ENCODE measurements at places on chromosomes 6 and 20. TPM values are rescaled to one million over a fixed set of nuclear protein-coding genes. Genes with fewer than 3 reads are reported as not detected.

- peak; percentile 46 for DNase-seq
Observed at GRCh38 chr6:41040101-41040939, 1.3 kb upstream of the UNC5CL start.

Gene NRN1
- total RNA-seq = not detected

DNA sequence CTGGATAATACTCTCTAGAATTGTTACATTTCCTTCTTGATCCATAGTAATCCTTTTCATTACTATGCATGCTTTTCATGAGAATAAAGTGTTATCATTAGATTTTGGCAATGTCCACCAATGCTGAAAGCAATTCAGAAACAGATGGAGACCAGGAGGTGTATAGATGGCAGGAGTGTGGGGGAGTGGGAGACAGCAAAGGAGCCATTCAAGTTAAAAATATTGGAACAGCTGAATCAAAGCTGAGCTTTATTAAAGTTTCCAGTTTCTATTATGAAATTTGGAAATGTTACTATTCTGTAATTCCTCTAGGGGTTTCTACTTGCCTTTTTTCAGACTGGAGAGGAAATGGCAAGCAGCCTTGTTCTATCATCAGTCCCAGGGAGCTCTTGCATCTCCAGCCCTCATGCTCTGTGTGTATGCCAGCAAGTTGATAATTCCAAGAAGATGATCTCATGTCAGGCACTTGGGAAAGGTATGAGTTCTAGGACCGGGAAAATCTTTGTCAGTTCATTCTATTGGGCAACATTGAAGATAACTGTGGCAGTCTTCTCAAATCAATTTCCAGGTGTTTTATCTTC is 228.0 kb downstream of the CD109 start:
- DNase-seq = no peak

DNA sequence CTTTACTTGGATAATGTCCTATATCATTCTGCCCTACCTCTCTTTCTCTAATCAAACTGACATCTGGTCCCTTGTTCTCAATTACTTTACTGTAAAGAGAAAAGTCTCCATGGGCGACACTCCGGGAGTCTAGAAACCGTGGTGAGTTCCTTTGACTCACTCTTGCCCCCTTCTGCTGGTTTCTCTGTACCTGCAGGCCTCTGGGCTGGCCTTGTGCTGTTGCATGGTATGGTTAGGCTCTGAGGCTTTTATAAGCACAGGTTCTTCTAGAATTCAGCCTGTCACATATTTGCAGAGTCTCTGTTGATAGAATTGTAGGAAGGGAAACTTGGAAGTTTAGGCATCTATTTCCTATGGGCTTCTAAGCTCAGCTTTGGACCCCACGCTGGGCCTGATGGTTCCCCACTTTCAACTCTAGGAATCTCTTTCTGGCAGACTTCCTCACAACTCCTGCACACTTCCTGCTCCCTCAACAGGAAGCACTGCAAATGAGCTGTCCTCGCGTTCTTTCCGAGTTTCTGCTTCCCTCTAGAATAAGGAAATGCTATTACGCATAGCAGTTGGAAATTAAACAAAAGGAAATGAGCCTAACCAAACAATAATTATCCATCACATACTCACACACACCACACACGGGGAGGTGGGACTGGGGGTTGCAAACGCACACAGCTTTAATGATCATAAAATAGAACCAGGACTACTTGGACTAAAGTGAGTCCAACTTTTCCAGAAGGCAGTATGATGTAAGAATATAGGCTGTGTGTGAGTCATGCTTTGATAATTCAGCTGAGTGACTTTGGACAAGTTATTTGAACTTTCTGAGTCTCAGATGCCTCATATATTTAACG is 683.3 kb downstream of the QKI start:
- no peak for DNase-seq

GRCh38 chr20:3777716-3778629 is 3.3 kb downstream of the SPEF1 start:
- DNase-seq = peak; percentile 62

- peak; percentile 21 for DNase-seq
Observed at GRCh38 chr20:478949-479429, 16.7 kb upstream of the TBC1D20 start.

Data from PC-9 (cell line).